ENCODE measurements at places on chromosomes 1 and 21. TPM values are rescaled to one million over a fixed set of nuclear protein-coding genes. Genes with fewer than 3 reads are reported as not detected.

DNA sequence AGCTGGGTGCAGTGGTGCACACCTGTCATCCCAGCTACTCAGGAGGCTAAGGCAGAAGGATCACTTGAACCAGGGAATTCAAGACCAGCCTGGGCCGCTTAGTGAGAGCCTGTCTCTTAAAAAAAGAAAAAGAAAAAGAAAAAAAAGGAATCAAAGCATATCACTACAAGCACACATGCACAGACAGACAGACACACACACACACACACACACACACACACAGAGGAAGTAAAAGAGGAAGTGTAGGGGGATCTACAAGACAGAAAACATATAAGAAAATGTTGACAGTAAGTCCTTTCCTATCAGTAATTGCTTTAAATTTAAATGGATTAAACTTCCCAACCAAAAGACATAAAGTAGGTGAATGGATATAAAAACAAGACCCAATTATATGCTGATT lies 180.3 kb downstream of the FAF1 start:
- DNase-seq, result no peak

DNA sequence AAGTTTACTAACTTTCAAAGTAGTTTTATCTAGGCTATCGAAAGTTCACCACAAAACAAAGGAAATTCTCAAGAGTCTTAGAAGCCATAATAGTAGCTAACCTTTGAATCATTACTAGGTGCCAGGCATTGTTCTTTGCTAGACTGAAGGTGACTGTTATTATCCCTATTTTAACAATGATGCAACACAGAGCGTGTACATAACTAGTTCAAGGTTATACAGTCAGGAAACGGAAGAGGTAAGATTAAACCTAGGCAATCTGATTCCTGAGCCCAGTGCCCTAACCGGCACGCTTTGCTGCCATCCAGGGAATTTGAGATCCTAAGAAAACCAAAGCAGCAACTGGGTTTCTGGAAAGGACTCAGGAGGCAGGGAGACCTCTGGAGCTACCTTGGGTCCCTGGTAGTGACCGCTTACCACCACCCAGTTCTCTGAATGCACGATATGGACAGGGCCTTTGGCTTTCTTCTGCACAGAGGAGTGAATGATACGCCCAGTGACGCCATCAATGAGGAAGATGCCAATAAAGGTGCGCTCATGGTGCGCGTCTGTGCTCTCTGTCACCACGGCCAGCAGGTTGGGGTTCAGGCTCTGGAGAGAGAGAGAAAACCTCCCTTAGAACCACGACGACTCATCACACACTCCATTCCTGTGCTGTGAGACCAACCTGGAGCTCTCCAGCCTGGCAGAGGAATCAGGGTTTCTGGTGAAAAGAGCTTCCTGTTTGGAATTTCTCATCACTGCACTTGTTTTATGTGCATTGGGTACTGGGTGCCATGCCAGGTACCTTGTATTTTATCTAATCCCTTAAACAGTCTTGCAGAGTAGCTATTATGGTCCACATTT lies 13.1 kb upstream of the UBR4 start:
- no peak for DNase-seq

- DNase-seq, result no peak
Observed at GRCh38 chr1:240245629-240246020, 153.9 kb downstream of the FMN2 start.

DNA sequence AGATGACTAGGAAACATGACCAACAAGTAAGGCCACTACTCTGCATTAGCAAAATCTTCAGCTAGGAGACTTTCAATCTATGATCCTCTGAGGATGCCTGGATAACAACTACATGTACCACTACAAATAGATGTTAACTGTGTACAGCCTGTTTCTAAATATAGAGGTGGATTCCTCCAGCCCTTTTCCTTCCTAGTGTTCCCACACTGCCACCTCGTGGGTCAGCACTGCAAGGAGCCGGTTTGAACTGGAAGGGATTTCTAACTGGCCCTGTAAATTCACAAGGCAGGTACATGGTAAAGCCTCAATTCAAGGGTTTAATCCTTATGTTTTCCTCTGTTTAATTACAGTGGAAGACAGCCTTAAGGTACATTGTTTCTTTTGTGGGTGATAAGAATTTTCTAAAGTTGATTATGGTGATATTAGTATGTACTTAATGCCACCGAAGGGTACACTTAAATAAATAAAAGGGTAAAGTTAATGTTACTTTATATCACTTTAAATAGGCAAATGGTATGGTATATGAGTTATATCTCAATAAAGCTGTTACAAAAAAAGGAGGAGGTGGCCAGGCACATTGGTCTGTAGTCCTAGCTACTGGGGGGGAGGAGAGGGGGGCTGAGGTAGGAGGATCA lies 14.4 kb downstream of the SMYD3 start:
- peak; percentile 78 for DNase-seq

GRCh38 chr1:201739492-201740085 lies 89.4 kb upstream of the IPO9 start:
- peak; percentile 61 for DNase-seq

- DNase-seq, result no peak
Observed at GRCh38 chr1:81699234-81699633, 101.5 kb upstream of the ADGRL2 start.

GRCh38 chr1:55700359-55701130 lies 485.4 kb upstream of the USP24 start:
- no peak for DNase-seq

KRTCAP2 gene
- total RNA-seq, result 170 TPM

CYP4X1 gene
- 3.7 TPM for total RNA-seq

LCA5L gene
- 1.0 TPM for total RNA-seq

ST6GALNAC5 gene
- total RNA-seq, result not detected
